ENCODE measurements at places on chromosomes 7 and 10.

GRCh38 chr10:12179606-12180170 is 16.0 kb downstream of the NUDT5 start:
- no peak for DNase-seq

- DNase-seq = no peak
These were observed 181.1 kb upstream of the ASAH2 start for GRCh38 chr10:50432211-50433009.

GRCh38 chr10:30083934-30084333 is 24.5 kb upstream of the JCAD start:
- DNase-seq = no peak

DNA sequence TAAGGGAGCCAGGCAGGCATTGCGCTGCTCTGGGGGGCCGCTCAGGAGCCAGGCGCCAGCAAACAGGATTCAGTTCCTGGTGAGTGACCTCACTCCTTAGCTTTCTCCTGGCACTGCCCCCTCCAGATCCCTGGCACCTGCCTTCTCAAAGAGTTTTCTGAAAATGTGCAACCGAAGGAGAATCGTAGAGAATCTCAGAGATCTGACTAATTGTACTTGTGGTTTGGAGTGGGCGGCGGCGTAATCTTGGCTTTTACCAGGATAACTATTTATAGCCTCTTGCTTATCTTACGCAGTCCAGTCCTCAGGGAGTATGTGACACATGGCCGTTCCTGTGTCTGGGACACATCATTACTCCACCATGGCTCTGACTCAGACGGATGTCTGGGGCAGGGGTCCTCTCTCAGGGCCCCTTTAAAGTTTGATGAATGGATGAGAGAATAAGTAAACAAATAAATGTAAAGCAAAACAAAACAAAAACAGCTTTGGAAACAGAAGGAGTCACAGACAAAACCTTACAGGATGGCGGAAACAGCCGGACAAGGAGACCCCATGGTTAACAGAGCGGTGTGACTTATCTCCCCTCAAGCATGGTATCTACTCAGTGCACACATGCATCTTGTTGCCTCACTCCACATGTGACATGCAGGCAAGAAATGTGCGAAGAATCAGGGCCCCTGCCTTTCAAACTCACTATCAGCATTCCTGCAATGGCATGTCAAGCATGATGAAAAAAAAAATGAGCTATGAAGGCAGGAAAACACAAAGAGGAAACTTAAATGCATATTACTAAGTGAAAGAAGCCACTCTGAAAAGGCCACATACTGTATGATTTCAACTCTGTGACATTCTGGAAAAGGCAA is 99.7 kb downstream of the TNS3 start:
- DNase-seq = peak; percentile 50

GRCh38 chr10:61847640-61848039 is 53.9 kb upstream of the ARID5B start:
- DNase-seq = no peak

DNA sequence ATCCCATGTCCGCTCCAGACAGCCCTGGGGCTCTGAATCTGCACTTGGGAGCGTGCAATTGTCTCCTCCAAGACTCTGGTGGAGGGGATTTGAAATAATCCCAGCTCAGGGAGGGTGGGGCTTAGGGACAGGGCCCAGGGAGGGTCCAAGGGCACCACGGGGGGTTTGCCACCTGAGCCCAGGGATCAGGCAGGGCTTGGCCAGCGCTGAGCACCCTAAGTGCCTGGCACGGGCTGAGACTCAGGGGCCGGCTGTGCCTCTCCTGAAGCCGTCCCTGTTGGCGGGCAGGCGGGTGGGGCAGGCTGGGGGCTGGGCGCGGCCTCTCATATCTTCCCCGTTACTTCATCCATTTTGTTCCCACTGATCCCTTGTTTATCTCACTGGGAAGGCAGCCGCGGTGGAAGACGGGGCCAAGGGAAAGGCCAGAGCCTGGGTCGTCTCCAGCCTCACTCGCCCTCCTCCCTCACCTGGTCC is 41.8 kb upstream of the ELN start:
- DNase-seq = peak; percentile 42

DNA sequence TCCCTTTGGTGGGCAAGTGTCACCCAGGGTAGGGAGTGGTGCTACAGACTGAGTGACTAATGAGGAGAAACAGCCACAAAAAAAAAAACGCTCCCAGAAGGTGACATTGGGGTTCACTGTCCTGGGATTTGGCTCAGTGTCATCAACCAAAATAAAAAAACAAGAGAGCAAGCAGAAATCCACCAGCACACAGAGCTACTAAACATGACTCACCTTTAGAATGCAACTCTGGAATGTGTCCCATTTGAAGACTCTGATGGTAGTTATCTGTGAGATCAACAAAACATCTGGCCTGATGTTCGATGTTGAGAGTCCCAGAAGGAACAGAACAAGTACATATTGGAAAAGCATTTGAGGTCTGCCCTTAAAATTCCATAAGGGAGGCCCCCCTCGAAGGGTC is 200.3 kb upstream of the LYZL2 start:
- no peak for DNase-seq

- no peak for DNase-seq
These were observed 53.7 kb downstream of the PRLHR start for GRCh38 chr10:118541718-118542117.

- DNase-seq = no peak
These were observed 55.6 kb upstream of the SEMA3E start for GRCh38 chr7:83704564-83704963.

GRCh38 chr7:45015313-45015712 is 15.3 kb downstream of the CCM2 start:
- DNase-seq = no peak

- DNase-seq = no peak
These were observed 113.7 kb downstream of the EGFR start for GRCh38 chr7:55132550-55132889.

- DNase-seq = no peak
These were observed 35.9 kb downstream of the PPP2R2D start for GRCh38 chr10:131936736-131937135.

GRCh38 chr10:777913-778479 is 88.5 kb upstream of the DIP2C start:
- no peak for DNase-seq

DNA sequence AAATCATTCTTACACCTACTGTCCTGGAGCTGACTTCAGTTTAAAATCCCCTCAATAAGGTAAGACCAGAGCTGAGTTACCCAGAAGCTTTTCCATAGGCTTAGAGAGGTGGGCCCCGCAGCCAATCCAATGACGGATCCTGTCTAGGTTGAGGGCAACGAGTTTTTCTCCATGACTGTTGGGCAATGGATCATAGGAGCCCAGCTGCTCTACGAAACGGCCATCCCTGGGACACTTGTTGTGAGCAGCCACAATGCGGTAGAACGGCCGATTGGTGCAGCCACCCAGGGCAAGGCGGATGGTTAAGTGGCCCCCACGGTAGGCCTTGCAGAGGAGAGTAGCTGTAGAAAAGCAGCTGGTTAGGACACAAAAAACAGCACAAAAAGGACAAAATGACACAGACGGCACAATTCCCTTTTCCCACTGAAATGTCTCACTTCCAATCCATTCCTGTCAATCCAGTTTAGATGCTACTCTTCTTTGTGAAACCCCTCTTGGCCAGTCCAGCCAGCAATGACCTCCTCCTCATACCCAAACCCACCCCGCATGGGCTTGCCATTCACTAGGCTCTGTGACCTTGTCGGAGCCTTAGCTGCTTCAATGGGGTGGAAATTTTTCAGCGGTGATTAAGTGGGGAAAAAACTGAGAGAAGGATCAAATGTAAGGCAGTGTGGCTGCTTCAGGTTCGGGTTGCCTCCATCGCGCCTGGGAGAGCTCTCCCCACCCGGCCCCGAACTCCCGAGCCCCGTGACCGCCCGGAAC is 580 bp downstream of the MRPS16 start:
- no peak for DNase-seq

GRCh38 chr10:6625428-6625827 is 45.4 kb upstream of the PRKCQ start:
- no peak for DNase-seq

DNA sequence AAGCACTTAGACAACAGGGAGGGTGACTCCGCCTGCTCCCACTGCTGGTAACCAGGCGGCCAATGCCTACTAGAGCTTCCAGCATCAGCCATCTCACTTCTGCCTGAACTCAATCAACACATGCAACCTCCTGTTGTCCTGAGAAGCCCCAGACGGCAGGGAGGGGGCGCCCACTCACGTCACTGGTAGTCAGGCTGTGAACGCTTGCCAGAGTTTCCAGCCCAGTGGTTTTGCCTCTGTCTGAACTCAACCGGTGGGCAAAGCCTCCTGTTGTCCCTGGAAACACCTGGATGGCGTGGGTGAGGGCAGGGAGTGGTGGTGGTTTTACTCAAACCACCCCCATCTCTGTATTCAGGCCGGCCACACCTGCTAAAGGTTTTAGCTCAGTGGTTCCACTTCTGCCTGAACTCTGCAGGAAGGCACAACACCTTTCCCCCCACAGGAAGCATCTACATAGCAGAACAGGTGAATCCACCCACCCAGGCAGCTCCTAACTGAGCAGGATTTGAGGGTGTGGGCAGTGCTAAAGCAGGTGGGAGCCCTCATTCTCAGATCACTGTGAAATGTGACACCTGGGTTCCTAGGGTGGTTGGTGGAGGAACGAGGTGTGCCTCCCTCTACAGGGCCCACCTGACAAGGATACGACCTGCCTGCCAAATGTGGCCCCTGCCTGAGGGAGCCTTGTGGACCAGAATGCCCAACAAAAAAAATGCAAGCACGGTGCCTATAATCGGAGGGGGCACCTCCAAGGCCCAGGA is 563.0 kb upstream of the SEMA3D start:
- DNase-seq = no peak

GRCh38 chr7:152336754-152337368 is 98.9 kb downstream of the KMT2C start:
- DNase-seq = peak; percentile 27

- peak; percentile 45 for DNase-seq
These were observed 117.4 kb downstream of the INPP5A start for GRCh38 chr10:132654708-132655661.
